ENCODE measurements at places on chromosomes 7 and 10. TPM values are rescaled to one million over a fixed set of nuclear protein-coding genes. Genes with fewer than 3 reads are reported as not detected.
A peak's percentile ranks its signal among the peaks of the same experiment; 100 is the strongest.

DNA sequence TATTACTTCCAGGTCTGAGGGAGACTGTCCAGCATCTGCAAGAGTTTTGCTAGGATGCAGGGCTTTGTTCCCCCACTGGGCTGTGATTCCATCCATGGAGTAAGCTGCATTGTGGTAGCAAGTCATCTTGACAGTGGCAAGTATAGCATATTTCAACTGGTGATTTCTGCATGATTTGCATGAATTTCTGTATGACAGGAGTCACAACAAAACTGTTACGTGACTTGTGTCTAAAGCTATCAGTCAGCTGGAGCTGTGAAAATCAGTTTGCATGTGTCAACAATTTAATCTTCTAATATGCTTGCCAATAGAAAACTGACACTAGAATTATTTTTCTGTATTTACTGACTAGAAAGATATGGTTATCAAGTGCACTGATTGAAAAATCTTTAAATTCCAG is 344.3 kb downstream of the AUTS2 start:
- DNase-seq, result no peak
- no peaks in the 10 kb centered on the region for H3K36me3 ChIP-seq
- H3K4me1 ChIP-seq, result no peaks in the 10 kb centered on the region
- no peak overlapping the region for H3K27ac ChIP-seq

DNA sequence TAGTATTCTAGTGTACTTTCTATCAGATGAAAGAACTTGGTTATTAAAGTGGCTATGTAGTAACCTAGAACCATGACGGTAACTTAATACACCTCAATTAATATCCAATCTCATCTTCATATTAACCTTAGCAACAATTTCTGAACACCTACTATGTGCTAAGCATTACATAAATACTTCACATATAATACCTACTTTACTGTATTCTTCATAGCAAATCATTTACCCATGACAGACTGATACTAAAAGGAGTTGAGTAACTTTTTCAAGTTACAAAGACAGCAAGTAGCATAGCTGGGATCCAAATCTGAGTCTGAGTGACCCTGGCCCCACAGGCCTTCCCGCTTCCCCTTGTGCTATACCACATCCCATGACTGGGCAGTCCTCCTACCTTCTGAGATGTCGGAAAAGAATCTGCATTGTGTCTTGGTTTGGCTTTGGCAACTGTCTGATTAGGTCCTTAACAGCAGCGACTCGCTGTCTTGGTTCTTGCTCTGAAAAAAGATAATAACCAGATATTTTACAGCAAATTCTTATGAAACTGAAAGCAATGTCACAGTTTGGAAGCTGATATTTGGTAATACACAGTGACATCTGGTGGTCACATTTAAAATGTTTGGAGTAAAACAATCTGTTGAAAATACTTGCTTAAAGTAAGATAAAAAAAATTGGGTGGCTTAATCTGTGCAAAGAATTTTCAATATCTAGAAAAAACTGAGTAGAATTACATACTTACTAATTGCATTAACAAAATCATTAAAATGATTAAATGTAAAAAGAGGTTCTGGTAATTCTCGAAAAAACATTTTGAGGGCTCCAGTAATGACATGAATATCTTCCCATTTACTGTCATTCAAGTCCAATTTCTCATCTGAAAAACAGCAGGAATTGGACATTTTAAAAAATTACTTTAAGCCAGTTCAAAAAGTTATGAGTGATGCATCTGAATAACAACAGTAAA is 120.1 kb downstream of the ARHGAP12 start:
- peaks cover 4% of the 10 kb centered on the region for H3K4me1 ChIP-seq
- no peak overlapping the region for H3K4me3 ChIP-seq
- DNase-seq, result no peak
- no peaks in the 10 kb centered on the region for H3K27me3 ChIP-seq
- H3K27ac ChIP-seq, result peak overlapping the region; percentile 12
- H3K36me3 ChIP-seq, result peaks cover 26% of the 10 kb centered on the region

DNA sequence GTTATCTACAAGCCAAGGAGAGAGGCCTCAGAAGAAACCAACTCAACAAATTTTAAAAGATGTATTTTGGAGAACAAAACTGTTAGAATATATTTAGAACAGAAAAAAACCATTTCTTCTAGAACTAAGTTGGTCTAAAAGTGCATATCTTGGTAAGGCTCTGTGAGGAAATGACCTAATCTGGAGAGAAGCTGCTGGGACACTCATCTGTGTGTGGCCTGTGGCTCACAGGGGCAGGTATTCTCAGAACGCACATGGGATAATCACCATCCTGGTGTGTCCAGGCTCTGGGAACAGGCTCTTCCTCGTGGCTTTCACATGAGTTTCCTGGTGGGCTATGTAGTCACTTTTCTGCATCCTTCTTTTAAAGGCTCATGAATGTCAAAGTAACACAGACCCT is 38.1 kb upstream of the PRSS1 start:
- H3K4me3 ChIP-seq, result no peak overlapping the region
- H3K36me3 ChIP-seq, result no peaks in the 10 kb centered on the region
- peak overlapping the region; percentile 76 for H3K27ac ChIP-seq

DNA sequence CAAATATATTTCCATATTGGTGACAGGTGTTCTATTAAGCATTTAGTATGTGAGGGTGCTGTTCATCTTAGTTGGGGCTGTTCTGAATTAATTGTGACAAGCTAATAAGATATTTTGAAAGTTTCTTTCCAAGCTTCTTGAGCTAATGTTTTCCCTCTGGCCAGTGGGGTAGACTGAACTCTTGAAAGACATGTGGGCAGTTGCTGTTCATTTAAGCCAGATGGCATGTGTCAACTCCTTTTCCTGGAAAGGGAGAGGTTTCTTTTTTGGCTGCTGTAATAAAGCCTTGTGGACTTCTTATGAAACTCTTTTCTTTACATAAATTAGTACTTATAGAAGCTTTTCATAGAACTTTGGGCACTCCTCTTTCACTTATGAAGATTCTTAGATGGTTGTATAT is 21.7 kb downstream of the RAB18 start:
- no peaks in the 10 kb centered on the region for H3K36me3 ChIP-seq
- no peak overlapping the region for H3K4me3 ChIP-seq
- no peaks in the 10 kb centered on the region for H3K27me3 ChIP-seq
- H3K4me1 ChIP-seq, result no peaks in the 10 kb centered on the region
- no peak for DNase-seq

Gene TSC22D4
- total RNA-seq, result 173 TPM
